ENCODE measurements at places on chromosomes 16 and 17.

DNA sequence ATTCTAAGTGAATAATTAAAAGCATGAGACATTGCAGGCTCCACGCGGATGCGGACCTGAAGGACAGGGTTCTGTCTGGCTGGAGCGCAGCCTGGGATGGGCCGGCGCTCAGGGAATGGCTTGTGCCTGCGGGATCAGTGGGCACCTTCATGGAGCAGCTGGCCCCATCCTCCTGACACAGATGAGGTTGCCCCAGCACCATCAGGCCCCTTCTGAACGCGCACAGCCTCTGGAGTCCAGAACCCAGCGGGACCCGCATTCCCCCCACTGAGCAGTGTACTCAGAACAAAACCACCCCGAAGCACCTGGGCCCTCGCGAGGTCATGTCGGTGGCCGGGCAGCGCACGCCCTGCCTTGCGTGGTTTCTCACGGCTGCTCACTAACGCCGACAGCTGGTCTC lies 70.5 kb upstream of the CHMP6 start:
- DNase-seq, result no peak

DNA sequence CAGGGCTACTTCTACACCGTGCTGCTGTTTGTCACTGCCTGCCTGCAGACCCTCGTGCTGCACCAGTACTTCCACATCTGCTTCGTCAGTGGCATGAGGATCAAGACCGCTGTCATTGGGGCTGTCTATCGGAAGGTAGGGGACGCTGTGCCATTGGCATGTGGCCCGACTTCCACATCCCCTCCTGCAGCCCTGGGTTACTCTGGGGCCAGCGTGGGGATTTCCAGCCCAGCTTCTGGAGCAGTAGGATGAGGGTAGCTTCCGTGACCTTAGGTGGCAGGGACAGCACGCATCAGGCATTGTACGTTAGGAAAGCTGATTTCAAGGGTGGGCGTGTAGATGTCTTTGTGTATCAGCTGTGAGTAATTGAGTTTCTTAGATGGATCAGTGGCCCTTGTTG lies 96.5 kb downstream of the ABCC1 start:
- DNase-seq, result peak; percentile 4

DNA sequence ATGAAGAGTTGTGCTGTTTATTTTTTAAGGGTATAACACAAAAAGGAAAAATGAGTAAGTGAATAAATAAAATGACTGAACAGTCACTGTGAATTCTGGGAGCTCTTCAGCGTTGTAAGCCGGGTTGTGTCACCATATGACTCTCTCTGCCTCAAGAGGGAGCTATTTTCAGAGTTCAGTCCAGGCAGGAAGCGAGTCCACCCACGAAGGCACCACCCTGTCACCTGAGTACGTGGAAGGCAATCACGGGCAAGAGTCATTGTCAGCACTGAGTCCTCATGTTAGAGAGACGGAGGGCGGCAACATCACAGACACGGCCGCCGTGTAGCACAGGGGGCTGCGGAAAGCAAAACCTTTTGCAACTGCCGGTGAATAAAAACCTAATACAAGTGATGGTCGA lies 227.6 kb downstream of the UTP18 start:
- DNase-seq, result peak; percentile 5

GRCh38 chr16:31128711-31129567 lies 6.6 kb downstream of the PRSS8 start:
- DNase-seq, result no peak

- DNase-seq, result no peak
Measured at GRCh38 chr17:3669548-3669947, 936 bp downstream of the EMC6 start.
